ENCODE measurements at places on chromosomes 5 and 9.
A peak's percentile ranks its signal among the peaks of the same experiment; 100 is the strongest.

- DNase-seq: no peak
Measured at GRCh38 chr9:28317745-28318144, 744.5 kb upstream of the C9orf72 start.

DNA sequence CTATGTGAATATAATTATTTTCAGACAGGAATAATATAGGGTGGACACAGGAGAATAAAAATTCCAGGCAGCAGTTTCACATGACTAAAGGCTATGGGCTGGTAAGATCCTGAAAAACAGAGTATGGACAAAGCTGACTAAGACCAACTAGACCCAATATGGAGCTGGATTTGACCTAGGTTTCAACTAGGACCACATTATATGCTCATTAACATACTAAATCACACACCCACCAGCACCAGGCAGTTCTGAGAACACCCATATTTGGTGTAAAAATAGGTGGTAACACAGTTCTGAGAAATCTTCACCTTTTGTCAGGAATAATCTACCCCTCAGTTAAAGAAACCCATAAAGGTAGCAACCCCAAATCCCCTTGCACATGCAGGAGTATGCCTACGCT lies 64.7 kb downstream of the MAPKAP1 start:
- DNase-seq: no peak

DNA sequence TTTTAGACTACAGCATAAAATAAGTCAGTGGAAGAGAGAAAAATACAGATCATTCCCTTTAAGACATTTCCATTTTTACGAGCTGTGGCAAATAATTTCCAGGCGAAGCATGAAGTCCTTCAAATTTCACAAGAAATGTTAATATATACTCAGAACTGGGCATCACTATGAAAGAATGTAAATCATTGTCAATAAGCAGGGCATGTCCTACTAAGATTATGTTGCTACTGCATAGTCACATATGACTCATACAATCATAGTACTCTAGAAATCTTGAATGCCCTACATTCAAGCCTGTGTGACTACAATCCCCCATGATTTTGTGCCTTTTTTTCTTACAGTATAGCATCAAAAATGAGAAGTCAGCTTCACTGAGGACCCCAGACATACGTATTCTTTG lies 485.2 kb upstream of the FTMT start:
- DNase-seq: no peak

DNA sequence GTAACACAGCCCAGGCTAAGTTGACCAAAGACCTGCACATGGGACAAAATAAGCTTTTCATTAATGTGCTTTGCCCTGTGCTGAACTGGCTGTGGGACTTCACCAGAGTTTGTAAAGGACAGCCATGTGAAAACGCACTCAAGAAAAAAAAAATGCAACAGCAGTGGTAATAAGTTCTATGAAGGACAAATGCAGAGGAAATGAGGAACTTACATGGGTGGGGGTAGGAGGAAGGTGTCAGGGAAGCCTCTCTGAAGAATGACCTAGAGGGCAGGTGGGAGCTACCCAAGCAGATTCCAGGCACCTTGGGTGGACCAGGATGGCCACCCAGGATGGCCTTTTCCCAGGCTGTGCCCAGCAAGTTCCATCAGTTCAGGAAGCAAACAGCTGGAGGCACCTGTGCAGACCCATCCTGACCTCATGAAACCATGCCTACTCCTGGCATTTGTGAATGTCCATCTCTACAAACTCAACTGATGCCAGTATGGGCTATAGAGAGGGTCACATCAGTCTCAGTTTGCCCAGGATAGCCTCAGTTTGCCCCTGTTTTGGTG lies 6.7 kb upstream of the PHF2 start:
- peak; percentile 39 for DNase-seq

GRCh38 chr5:109411627-109412026 lies 1.9 kb upstream of the PJA2 start:
- DNase-seq: peak; percentile 72

GRCh38 chr9:34717996-34718614 lies 8.2 kb upstream of the CCL21 start:
- DNase-seq: no peak

DNA sequence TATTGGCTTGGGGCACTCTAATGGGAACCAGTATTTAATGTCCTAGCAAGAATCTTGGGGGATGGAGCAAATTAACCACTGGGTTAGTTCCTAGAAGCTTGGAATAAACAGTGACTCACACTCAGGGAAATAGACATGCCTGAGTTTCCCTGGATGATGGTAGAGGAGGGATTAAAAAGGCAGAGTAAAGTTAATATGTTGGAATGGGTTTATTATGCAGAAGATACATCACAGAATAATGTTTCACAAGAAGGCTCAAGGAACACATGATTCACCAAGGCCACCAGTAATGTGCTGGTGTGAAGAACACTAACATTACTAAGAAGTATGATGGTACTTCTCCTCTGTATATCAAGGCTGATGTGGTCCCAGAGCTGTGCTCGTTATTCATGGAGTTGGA lies 752.9 kb upstream of the SEMA6A start:
- DNase-seq: no peak

- no peak for DNase-seq
Measured at GRCh38 chr9:37652261-37652660, 1.5 kb downstream of the FRMPD1 start.

GRCh38 chr9:128034821-128035652 lies 32.1 kb downstream of the NAIF1 start:
- DNase-seq: peak; percentile 85

DNA sequence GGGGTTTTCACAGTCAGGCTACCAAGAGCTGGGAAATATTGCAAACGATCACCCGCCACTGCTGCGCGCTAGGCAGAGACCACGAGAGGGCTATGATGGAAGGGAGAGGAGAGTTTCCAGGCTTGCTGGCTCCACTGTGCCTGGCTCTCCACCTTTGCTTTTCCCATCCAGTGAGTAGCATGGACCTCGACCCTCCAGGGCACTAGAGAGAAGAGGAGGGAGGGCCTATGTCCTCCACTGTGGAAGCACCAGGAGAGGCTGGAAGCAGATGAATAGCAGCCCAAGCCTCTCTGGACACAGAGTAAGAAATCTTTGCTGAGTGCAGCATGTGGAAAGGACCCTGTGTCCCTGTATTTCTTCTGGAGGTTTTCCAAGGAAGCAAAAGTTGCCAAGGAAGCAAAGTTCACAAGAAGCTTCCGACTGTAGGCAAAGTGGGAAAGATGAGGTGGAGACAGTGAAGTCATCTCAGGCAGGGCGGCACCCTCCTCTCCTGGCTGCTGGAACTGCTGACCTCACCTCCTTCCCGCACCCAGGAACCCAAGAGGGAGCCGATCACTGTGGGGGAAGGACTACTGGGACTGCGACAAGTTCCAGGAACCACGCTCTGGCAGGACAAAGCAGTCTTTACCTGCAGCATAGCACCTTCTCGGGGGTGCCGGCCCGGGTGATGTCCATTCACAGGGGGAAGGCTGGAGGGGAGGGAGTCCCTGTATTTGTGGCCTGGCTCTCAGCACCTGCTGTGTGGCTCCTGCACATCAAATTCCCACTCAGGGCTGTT lies 79.6 kb downstream of the CSNK1A1 start:
- DNase-seq: no peak

- peak; percentile 44 for DNase-seq
Measured at GRCh38 chr5:95822043-95822541, 434 bp downstream of the GLRX start.

GRCh38 chr5:147093138-147093537 lies 141.7 kb upstream of the STK32A start:
- DNase-seq: no peak

DNA sequence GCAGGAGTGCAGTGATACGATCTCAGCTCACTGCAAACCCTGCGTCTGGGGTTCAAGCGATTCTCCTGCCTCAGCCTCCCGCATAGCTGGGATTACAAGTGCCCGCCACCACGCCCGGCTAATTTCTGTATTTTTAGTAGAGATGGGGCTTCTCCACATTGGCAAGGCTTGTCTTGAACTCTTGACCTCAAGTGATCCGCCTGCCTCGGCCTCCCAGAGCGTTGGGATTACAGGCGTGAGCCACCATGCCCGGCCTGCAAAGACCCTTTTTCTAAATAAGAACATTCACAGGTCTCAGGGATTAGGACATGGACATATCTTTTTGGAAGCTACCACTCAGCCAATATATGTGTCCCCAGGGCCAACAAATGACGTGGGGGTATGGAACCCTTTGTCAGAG lies 49.6 kb upstream of the GFPT2 start:
- DNase-seq: no peak

- DNase-seq: no peak
Measured at GRCh38 chr5:45171563-45171962, 362.8 kb downstream of the MRPS30 start.

- DNase-seq: no peak
Measured at GRCh38 chr9:91787931-91788330, 162.1 kb downstream of the ROR2 start.

DNA sequence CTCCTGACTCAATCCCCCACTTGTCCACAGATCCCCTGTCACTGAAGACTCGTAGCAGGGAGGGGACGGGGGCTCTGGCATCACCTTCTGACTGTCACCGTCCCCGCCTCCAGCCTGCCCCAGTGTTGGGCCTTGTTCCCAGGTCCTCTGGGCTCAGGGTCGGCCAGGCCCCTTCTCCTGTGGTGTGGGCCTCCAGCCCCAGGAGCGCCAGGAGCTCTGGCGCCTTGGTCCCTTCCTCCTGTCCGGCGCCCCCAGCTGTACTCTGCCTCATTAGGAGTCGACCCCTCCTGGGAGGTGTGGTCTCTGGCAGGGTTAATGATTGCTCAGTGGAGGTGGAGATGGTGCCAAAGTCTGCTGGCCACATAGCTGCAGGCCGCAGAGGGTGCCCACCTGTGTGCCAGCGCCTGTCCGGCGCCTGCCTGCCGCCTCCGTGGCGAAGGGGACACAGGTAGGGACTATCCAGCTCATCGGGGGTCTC lies at the start of gene CDHR2:
Gene CDHR2, plus strand, starts transcription at position 376 of the 478 bp plus-strand sequence. CDS start 16,011 bp downstream, outside the sequence.
- no peak for DNase-seq

DNA sequence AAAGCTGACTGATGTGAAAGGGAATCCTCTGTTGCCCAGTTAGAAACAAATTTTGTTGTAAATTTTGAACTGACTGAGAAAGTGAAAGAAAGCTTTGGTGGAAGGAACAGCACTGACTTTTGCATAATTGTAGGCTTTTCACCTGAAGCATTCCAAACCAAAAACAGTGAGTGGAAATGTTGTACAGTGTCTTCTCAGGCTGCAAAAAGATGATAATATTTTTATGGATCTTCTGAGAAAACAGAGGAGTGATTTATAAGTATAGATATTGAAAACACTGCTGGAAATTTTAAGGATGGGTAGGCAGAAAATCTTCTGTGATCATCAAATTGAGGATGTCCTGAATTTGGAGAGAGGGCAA lies 40.0 kb downstream of the LURAP1L start:
- no peak for DNase-seq

DNA sequence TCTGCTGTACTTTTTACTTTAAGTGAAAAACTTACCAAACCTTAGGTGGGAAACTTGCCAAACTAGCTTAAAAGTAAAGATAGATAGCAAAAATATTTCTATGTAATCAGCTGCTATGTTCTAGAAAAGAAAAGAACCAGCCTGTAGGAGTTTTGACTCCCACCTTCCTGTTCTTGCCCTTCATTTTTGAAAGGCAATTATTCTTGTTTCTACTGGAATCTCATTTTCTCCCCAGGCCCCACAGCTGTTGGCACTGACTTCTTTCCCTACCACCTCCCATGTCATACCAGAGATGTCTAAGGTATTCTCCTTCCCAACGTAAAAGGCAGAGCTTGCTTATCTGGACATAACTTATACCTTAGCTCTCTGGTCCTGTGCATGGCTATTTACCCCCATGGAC lies 389.7 kb downstream of the ARHGEF28 start:
- DNase-seq: no peak

- DNase-seq: no peak
Measured at GRCh38 chr9:16364347-16364746, 506.1 kb downstream of the BNC2 start.

- no peak for DNase-seq
Measured at GRCh38 chr9:2356041-2356790, 265.4 kb upstream of the VLDLR start.

DNA sequence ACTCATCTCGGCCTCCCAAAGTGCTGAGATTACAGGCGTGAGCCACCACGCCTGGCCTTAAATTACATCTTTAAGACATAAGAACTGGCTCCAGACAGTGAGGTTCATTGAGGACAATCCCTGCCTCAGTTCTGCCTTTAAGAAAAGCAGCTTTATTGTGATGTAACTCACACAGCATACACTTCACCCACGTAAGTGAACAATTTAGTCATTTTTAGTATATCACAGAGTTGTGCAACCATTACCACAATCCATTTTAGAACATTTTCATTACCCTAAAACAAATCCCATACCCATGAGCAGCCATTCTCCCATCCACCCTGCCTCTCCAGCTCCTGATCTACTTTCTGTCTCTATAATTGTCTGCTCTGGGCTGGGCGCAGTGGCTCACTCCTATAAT lies 24.0 kb upstream of the LTC4S start:
- no peak for DNase-seq

- DNase-seq: no peak
Measured at GRCh38 chr5:123119334-123119986, 30.4 kb downstream of the PRDM6 start.

DNA sequence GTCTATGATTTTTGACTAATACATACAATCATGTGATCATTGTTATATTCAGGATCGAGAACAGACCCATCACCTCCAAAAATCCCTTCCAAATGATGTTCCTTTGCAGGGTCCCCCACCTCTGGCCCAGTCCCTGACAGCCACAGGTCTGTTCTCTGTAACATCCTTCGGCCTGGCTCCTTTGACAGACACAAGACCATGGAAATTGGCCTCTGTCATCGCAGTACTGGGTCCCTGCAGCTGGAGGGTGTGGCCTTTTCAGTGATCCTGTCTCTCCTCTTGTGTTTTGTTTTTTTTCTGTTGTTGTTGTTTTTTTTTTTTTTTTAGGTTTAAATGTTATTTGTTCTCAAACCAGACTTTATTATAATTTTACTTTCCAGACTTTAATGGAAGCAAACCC lies 27.4 kb upstream of the ANKRD33B start:
- DNase-seq: peak; percentile 17

- peak; percentile 95 for DNase-seq
Measured at GRCh38 chr9:94656200-94656599, 16.9 kb upstream of the FBP1 start.

DNA sequence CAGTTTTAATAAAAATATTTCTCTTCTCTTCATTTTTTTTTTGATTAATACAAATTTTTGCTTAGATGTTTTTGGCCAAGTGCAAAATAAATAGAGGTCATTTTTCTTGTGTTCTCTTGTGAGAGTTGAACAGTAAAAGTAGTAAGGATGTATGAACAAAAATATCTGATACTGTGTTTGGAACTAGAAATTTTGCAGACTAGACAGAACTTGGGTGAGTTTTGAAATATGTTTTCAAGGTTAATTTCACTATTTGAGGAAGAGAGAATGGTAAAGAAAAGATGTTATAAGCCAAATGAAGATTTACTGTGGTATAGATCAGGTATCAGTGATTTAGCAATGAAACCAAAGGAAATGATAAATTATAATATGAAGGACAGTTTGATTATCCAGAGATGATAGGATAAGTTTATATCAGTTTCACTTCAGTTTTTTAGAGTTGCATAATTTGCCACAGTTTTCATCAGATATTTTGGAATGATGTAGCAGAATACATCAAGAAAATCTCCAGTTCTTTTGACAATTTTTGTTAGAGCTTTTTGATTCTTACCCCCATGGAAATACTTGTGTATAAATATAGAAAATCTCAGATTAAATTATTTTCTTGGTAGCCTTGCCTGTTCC lies 147.9 kb upstream of the VCAN start:
- no peak for DNase-seq

- no peak for DNase-seq
Measured at GRCh38 chr9:137199411-137200121, 975 bp downstream of the TPRN start.

GRCh38 chr9:138007918-138008841 lies 130.6 kb downstream of the CACNA1B start:
- no peak for DNase-seq

Data from common myeloid progenitor, CD34-positive (primary cell).